ENCODE measurements at places on chromosomes 3 and 15. TPM values are rescaled to one million over a fixed set of nuclear protein-coding genes. Genes with fewer than 3 reads are reported as not detected.
A peak's percentile ranks its signal among the peaks of the same experiment; 100 is the strongest.

DNA sequence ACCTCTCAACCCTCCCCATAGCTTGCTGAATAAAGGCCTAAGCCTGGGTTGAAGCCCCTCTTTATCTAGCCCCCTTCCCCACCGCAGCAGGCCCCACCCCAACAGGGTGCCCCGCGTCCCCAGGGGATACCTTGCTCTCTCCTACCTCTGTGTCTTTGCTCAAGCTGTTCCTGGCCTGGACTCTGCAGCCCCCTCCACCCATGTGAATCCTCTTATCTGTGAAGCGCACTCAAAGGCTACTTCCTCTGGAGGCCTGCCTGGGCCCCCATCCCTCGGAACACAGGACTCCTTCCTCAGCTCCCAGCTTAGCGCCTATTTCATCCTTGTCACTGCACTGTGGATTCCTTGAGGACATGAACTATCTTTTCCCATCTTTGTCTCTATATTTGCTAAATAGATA lies 61.4 kb upstream of the HERC1 start:
- no peaks in the 10 kb centered on the region for H3K36me3 ChIP-seq
- H3K4me1 ChIP-seq, result peaks cover 12% of the 10 kb centered on the region
- H3K27ac ChIP-seq, result no peak overlapping the region
- H3K27me3 ChIP-seq, result peaks cover 3% of the 10 kb centered on the region
- H3K4me3 ChIP-seq, result no peak overlapping the region

- peaks cover 32% of the 10 kb centered on the region for H3K4me1 ChIP-seq
- no peak for DNase-seq
- peak overlapping the region; percentile 3 for H3K27ac ChIP-seq
- H3K27me3 ChIP-seq, result no peaks in the 10 kb centered on the region
- H3K36me3 ChIP-seq, result peaks cover 12% of the 10 kb centered on the region
- H3K4me3 ChIP-seq, result no peak overlapping the region
Observed at GRCh38 chr3:149374391-149374790, 3.1 kb downstream of the TM4SF1 start.

DNA sequence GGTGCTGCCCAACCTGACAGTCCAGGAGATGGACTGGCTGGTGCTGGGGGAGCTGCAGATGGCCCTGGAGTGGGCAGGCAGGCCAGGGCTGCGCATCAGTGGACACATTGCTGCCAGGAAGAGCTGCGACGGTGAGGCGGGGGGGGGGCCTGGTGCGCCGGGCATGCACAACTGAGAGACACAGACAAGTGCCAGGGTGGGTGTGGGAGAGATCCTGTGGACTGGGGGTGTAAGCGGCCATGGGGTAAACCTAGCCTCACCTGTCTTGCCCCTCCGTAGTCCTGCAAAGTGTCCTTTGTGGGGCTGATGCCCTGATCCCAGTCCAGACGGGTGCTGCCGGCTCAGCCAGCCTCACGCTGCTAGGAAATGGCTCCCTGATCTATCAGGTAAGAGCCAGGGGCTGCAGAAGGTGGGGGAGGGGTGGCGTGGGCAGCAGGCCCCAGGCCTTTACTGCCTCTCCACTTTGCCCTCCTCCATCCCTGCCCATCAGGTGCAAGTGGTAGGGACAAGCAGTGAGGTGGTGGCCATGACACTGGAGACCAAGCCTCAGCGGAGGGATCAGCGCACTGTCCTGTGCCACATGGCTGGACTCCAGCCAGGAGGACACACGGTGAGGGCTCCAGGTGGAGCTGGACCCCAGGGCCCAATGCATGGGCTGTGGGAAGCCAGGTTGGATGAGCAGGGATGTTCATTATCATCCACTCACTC lies 3.3 kb downstream of the CHRD start:
- H3K27me3 ChIP-seq, result peaks cover 29% of the 10 kb centered on the region
- no peak for DNase-seq
- H3K4me1 ChIP-seq, result no peaks in the 10 kb centered on the region
- no peaks in the 10 kb centered on the region for H3K36me3 ChIP-seq
- H3K27ac ChIP-seq, result no peak overlapping the region
- H3K4me3 ChIP-seq, result no peak overlapping the region

DNA sequence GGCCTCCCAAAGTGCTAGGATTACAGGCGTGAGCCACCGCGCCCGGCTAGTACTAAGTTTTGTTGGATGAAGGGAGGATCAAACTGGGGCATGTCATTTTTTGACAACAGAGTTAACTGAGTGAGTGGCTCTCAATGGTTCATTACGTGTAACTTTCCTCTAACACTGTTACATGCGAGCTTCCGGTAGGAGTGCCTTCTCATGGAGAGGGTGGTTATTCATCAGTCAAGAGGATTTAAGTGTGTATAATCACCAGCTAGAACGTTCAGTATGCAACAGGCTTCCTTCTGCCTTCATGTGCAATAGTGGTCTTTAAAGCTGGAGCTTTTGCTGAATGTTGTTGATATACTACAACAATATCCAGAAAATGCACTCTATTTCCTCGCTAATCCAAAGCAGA lies 19.1 kb upstream of the GOLGA8A start:
- H3K27ac ChIP-seq, result no peak overlapping the region
- H3K4me1 ChIP-seq, result no peaks in the 10 kb centered on the region
- H3K27me3 ChIP-seq, result no peaks in the 10 kb centered on the region
- no peak overlapping the region for H3K4me3 ChIP-seq
- no peak for DNase-seq

DNA sequence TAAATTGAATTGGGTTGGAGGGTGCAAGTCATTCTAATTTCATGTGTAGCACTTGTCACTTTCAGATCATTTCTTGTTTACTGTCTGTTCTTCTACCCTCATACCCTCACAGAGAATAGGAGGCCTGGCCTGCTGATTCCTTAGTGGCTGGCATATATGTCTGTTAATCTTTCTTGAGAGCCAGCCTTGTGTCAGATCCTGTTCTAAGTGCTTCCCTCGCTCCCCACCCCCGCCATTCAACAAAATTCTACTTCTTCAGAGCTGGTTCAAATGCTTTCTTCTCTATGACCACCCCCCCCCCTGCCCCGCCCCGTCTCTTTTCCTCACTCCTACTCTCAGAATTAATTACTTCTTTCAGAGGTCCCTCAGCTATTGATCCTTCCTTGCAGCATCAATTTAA lies 1.5 kb upstream of the U2SURP start:
- peak overlapping the region; percentile 83 for H3K4me3 ChIP-seq
- no peak for DNase-seq
- H3K27me3 ChIP-seq, result no peaks in the 10 kb centered on the region
- H3K27ac ChIP-seq, result peak overlapping the region; percentile 95

- H3K4me3 ChIP-seq, result no peak overlapping the region
- DNase-seq, result peak; percentile 58
- H3K4me1 ChIP-seq, result no peaks in the 10 kb centered on the region
- no peaks in the 10 kb centered on the region for H3K36me3 ChIP-seq
Observed at GRCh38 chr3:25297667-25298585, 130.1 kb upstream of the RARB start.

GRCh38 chr15:73829523-73829922 lies 43.8 kb upstream of the TBC1D21 start:
- no peak overlapping the region for H3K4me3 ChIP-seq
- H3K36me3 ChIP-seq, result no peaks in the 10 kb centered on the region
- peaks cover 4% of the 10 kb centered on the region for H3K27me3 ChIP-seq
- no peaks in the 10 kb centered on the region for H3K4me1 ChIP-seq
- DNase-seq, result no peak
- H3K27ac ChIP-seq, result no peak overlapping the region

DNA sequence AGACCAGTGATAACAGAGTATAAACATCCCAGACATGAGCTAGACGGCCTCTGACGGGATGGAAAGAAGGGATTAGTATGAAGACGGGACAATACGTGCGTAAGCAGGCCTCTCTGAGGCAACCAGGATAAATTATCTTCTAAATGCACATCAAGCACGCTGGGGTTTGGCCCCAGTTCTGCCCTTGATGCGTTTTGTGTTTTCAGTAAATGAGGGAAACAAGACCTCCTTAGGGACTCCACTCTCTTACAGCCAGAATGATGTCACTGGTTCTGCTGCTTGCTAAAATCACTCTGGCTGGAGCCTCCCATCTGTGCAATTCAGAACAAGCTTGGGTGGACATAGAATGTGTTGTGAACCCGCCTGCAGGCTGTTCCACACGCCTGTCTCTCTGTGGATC lies 156.0 kb upstream of the MCTP2 start:
- no peak overlapping the region for H3K27ac ChIP-seq
- H3K4me1 ChIP-seq, result no peaks in the 10 kb centered on the region

- H3K4me3 ChIP-seq, result no peak overlapping the region
- no peaks in the 10 kb centered on the region for H3K4me1 ChIP-seq
- no peak overlapping the region for H3K27ac ChIP-seq
- no peaks in the 10 kb centered on the region for H3K27me3 ChIP-seq
- no peaks in the 10 kb centered on the region for H3K36me3 ChIP-seq
- DNase-seq, result no peak
Observed at GRCh38 chr3:5709714-5710113, 522.2 kb downstream of the EDEM1 start.

DNA sequence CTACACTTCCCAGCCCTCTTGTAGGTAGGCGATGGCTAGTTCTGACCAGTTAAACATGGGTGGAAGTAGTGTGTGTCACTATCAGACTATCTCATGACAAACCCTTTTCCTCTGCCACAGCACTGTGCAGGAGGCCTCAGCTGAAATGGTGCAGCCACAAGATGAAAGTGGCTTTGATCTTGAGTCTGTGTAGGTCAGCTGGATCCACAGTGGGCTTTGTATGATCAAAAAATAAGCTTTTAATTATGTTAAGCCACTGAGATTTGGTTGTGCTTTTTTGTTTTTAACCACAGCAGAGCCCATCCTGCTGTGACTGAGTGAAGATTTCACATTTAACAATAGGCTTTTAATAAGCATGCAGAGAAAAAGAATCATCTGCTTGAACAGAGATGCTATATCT lies 19.7 kb downstream of the RCN2 start:
- H3K4me1 ChIP-seq, result no peaks in the 10 kb centered on the region
- no peak overlapping the region for H3K27ac ChIP-seq
- no peaks in the 10 kb centered on the region for H3K27me3 ChIP-seq
- H3K4me3 ChIP-seq, result no peak overlapping the region

DNA sequence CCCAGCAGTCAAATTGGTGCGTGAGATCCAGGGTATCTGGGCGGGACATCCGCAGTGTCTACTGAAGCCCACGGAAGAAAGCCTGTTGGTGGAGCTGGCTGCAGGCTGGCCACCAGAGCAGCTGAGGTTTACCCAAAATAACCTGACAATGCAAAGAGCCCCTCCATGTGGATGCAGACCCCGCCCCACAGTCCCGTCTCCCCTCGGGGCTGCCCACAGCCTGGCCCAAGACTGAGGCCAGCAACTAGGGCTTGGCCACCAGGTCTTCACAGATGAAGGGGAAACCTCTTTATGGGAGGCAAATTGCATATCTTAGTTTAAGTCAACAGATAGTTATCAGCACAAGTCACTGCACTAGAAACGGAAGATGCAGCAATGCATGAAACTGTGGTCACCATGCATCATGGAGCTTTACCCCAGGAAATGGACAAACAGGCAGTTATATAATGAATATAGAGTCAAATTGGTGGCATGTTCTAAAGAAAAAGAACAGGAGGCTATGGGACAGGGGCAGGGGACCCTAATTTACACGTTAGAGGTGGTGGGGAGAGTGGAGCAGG lies 86.3 kb downstream of the ARNT2 start:
- H3K4me1 ChIP-seq, result peaks cover 37% of the 10 kb centered on the region
- H3K27ac ChIP-seq, result peak overlapping the region; percentile 78

DNA sequence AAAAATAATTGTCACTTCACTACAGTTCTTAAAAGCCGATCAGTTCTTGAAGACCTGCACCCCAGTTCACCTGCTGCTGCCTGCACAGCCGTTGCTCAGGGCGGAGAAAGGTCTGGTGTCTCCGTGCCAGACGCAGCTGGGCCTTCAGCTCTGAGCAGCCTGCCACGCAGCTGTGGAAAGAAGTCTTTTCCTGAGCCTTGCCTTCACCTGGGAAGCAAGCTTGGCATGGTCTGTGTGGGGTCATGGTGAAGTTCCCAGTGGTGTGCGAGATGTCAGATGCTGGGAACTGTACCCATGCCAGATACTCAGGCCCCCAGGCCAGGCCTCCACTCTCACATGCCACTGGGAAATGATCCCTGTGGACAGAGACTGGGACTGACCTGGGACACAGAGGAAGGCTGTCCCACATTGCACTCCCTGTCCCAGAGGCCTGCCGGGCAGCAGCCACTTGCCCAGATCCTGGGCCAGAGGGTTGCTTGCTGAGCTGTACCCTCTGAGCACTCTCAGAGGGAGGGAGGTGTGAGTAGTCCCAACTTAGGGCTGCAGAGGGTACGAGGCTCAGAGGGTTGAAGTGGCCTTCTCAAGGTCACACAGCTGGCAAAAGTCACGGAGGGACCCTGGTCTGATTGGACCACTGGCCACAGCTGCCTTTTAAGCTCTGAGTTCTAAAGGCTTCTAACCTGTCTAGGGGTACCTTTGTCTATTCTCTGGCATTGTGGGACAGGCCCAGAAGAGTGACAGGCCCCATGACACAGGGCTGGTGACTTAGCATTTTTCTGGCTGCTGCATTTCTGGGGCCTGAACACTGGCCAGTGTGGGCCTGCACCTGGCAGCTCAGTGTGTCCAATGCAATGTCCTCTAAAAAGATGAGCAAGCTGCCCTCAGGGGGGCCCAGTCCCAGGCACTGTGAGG lies 55.4 kb downstream of the KLF13 start:
- H3K27me3 ChIP-seq, result no peaks in the 10 kb centered on the region
- no peak overlapping the region for H3K27ac ChIP-seq
- peaks cover 2% of the 10 kb centered on the region for H3K36me3 ChIP-seq
- no peak overlapping the region for H3K4me3 ChIP-seq
- no peak for DNase-seq

- H3K27ac ChIP-seq, result no peak overlapping the region
- H3K4me3 ChIP-seq, result no peak overlapping the region
- H3K27me3 ChIP-seq, result no peaks in the 10 kb centered on the region
- no peaks in the 10 kb centered on the region for H3K4me1 ChIP-seq
- no peak for DNase-seq
Observed at GRCh38 chr15:43771816-43772215, 5.0 kb downstream of the ELL3 start.

DNA sequence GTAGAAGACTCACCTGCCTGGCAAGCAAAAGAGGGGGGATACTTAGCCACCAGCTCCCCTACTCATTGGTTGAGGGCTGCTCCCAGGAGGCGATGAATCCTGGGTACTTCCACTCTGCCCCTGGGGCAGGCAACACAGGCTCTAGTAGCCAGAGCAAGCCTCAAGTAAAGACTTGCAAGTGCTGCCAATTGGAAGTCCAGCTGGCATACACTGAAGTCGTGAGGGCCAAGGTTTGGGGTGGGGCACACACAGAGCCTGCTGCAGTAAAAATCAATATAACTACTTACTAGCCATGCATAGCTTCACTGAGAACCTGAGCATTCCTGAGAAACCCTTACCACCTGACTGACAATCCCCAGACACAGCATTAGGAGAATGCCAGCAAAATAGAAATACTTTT lies 123.0 kb upstream of the EIF1B start:
- H3K36me3 ChIP-seq, result no peaks in the 10 kb centered on the region
- no peak overlapping the region for H3K27ac ChIP-seq
- DNase-seq, result no peak
- no peaks in the 10 kb centered on the region for H3K27me3 ChIP-seq
- no peaks in the 10 kb centered on the region for H3K4me1 ChIP-seq

- DNase-seq, result no peak
- no peaks in the 10 kb centered on the region for H3K27me3 ChIP-seq
- H3K27ac ChIP-seq, result no peak overlapping the region
- H3K4me3 ChIP-seq, result no peak overlapping the region
Observed at GRCh38 chr3:97829198-97829597, 7.4 kb downstream of the CRYBG3 start.

The SPTSSB gene
- not detected for total RNA-seq

The UROC1 gene
- total RNA-seq, result not detected

The CHRNA3 gene
- not detected for total RNA-seq

The ISLR gene
- 14.0 TPM for total RNA-seq

The ZKSCAN7 gene
- total RNA-seq, result 13.2 TPM

The TMEM158 gene
- 79.4 TPM for total RNA-seq
